ENCODE measurements at places on chromosomes 11 and 22.

DNA sequence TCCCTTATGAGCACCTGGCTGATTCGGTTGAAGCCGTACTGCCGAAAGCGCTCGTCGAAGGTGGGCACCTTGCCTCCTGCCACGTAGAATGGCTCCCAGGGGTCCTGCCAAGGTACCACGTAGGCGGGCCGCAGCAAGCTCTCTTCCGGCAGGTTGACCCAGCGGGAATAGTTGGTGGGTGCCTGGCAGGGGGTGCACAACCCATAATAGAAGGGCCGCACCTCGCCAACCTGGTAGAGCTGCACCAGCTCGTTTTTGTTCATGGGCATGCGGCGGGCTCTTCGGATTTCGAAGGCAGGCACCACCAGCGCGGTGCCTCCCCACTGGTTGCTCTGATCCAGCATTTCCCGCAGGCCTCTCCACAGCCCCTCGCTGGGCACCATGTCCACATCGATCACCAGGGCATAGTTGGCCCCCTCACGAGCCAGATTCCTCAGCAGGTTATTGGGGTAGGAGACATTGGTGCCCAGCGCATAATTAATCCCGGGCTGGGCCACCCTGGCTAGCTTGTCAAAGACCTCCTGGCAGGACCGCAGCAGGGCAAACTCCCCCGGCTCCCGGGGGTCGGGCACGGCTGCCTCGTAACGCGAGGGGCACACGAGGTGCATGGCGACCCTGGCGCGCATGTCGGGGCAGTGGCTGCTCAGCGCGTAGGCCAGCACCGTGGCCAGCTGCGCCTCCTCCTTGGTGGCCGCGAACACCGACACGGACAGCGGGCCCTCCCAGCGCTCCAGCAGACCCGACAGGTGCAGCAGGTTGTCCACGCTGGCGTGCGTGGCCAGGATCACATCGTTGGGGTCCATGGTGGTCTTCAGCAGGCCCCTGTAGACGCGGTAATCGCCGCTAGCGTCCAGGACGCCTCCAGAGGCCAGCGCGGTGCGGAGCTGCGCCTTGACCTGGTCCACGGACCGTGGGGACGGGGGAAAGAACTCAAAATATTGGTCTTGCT lies 679 bp downstream of the B4GAT1 start:
- no peak for DNase-seq

- no peak for DNase-seq
Observed at GRCh38 chr22:20186183-20186870, 35.5 kb upstream of the CCDC188 start.

GRCh38 chr11:10809373-10810160 lies 841 bp upstream of the EIF4G2 start:
- DNase-seq = no peak

- no peak for DNase-seq
Observed at GRCh38 chr22:25621986-25622385, 57.5 kb downstream of the GRK3 start.

- DNase-seq = no peak
Observed at GRCh38 chr11:32529994-32530588, 53.5 kb upstream of the EIF3M start.

DNA sequence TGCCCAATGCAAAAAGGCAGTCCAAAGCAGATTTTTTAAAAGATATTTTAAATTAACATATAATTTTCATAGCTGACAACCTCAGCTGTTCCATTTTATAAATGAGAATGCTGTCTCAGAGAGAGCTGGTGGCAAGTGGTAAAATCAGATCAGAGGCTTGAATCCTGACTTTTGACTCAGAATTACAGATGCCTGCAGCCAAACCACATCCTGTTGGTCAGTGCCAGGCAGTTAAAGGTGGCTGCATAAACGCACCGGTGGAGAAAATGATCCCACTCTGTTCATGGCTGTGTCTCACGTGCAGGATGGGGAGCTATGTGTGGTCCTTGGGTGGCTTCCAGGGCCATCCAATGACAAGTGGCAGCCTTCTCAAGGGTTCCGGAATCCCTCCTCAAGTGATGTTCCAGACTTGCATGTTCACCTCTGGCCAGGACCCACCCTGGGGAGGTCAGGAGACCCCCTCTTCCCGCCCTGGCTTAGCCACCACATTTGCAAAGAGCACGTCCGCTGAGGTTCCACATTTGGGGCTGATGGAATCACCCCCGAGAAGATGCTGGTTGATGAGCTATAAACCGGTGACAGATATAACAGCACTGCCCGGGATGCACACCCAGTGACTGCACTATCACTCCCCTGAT lies 155.5 kb downstream of the SHANK2 start:
- DNase-seq = no peak

DNA sequence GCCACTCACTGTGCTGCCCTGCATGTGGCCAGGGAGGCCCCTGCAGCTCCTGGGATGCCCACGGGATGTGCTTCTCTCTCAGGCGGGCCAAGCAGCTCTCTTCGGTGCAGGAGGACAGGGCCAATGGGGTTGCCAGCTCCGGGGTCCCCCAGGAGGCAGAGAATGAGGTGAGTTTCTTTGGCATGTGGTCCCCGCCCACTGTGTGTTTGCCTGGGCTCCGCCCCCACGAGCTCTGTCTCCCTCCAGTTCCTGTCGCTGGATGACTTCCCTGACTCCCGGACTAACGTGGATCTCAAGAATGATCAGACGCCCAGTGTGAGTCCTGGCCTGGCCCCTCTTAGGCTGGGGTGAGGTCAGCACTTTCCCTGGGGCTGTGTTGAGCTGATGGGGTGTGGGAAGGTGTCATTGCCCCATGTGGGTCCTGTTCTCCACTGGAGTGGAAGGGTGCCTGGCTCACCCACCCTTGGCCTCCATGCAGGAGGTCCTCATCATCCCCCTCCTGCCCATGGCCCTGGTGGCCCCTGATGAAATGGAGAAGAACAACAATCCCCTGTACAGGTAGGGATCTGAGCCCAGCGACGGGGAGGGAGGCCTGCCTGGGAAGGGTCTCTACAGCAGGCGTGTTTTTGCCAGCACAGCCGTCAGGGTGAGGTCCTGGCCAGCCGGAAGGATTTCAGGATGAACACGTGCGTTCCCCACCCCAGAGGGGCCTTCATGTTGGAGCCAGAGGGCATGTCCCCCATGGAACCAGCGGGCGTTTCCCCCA lies 7.7 kb downstream of the SCO2 start:
- DNase-seq = no peak

DNA sequence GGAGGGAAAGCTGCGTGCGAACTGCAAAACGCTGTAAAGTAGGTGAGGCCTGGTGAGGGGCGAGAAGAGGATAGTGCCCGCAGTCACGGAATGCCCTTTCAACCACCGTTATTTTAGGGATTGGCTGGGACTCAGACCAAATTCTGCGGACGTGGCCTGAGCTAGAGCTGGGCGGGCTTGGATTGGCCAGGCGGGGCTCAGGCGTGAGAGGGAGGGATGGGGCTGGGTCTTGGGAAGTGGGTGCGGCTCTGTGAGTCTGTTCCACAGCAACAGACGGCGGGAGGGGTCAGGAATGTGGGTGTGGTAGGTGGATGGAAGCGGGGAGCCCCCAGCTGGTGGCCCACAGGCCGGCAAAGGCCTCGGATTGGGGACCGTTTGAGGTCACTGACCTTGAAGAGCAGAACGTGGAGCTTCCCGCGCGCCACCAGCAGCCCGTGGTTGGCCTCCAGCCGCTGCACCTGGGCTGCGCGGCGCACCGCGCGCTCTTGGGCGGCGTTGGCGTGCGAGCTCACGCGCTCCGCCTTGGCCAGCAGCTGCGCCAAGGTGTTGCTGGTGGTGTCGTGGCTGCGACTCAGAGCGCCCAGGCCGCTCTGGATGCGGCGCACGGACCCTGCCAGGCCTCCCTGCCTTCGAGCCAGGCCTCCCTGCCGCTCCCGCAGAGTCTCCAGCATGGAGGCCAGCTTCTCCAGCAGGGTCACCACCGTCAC lies 444 bp downstream of the CAVIN3 start:
- DNase-seq = peak; percentile 68

GRCh38 chr11:10375280-10375971 lies 70.6 kb downstream of the ADM start:
- no peak for DNase-seq

GRCh38 chr11:128372977-128373376 lies 214.4 kb downstream of the ETS1 start:
- DNase-seq = no peak

DNA sequence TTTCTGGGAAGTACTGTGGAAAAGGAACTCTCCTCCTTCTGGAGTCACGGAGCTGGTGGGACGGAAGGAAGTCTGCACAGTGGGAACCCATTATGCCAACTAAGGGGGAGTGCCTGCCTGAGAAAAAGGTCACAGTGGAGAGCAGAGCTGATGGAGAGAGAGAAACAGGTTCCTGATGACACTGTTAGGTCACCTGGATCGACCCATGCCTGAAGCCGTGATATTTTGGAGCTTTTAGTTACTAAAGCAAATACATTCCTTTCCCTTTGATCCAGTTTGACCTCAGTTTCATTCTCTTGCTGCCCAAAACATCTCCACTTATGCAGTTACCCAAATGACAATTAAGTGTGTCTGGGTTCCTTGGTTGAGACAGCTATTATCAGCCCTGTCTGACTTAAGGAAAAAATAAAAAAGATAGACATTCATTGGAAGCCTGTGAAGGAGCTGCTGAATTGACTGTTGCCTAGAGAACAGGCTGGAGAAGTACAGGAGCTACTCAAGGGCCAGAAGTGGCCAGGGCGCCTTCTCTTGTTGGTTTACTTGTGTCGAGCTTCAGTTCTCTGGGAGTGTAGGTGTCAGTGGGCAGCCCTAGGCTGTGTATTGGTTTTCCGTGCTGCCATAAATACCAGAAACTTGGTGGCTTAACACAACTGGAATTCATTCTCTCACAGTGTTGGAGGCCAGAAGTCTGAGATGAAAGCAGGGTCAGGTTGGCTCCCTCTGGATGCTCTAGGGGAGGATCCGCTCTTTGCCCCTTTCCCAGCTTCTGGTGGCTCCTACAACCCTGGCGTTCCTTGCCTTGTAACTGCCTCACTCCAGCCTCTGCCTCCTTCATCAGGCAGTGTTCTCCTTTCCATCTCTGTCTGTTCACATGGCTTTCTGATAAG lies 13.6 kb downstream of the MRGPRD start:
- no peak for DNase-seq

DNA sequence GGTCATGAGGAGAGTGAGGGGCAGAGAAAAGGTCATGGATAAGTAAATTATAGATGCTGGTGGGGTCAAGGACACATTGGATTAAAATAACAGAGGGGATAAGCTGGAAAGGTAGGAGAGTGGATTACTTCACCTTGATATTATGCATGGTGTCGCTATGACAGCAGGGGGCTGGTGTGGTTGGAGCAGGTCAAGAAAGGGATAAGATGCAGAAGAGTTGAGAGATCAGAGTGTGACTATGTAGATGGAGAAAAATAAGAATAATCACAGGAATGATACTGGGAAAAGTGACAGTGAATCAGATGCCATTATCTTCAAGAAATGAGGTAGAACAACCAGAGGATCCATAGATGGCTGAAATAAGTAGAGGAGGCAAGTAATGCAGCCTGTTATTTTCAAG lies 29.4 kb upstream of the AMOTL1 start:
- no peak for DNase-seq

All from activated CD8-positive, alpha-beta memory T cell treated with anti-CD3 and anti-CD28 coated beads for 24 hours (primary cell).